Neuronal stem cell (in vitro differentiated cells): ENCODE measurements at places on chromosomes 13 and 19.

DNA sequence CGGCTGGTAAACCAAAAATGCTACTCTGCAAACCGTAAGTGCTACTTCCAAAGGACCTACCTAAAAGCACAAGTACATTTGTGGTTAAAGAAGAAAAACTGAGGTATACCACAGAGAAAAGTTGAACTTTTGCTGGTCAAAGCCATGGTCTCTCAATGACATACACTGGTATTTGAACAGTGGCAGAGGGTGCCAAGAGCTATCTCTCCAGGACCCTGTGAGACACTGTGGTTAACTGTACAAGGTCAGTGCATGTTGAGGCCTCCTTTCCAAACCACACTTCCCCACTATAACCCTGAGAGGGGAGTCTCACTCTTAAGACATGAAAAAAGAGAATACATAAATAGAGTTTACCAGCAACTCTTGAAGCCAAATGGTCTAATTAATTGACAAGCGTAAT, 49.5 kb downstream of the COL4A1 start:
- no peak for DNase-seq

DNA sequence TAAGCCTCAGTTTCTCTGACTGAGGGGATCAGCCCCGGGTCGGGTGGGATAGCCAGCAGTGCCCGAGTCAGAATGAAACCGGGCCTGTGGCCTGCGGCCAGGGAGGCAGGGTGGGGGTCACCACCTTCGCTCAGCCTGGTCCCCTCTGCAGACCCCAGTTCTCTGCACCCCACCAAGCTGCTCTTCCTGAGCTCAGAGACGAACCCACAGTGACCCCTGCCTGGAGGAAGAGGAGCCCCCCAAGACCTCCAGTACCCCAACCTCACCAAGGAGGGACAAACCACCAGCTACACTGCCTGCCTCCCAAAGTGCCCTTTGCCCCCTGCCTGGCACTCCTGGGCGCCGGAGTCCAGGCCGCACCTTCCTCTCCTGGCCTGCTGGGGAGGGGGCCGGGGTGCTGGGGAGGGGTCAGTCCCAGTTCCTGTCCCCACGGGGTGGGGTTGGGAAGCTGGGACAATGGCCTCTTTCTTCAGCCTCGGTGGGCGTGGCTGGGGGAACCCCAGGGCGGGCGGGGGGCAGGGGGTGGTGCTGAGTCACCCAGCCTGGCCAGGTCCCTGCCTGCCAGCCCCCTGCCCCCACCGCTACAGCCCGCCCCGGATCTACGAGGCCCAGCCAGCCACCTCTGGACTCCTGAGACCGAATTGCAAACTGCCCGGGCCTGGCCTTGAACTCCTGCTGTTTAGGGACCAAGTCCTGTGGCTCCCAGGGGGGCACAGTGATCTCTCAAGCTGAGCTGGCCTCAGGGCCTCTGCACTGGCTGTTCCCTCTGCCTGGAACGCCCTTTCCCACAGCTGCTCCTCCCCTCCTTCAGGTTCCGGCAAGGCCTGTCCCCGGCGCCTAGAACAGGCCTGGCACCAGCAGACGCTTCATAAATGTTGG, 14.3 kb downstream of the ZBTB7A start:
- no peak for DNase-seq

- DNase-seq = no peak
These were observed 18.7 kb upstream of the AURKC start for GRCh38 chr19:57212109-57212508.

DNA sequence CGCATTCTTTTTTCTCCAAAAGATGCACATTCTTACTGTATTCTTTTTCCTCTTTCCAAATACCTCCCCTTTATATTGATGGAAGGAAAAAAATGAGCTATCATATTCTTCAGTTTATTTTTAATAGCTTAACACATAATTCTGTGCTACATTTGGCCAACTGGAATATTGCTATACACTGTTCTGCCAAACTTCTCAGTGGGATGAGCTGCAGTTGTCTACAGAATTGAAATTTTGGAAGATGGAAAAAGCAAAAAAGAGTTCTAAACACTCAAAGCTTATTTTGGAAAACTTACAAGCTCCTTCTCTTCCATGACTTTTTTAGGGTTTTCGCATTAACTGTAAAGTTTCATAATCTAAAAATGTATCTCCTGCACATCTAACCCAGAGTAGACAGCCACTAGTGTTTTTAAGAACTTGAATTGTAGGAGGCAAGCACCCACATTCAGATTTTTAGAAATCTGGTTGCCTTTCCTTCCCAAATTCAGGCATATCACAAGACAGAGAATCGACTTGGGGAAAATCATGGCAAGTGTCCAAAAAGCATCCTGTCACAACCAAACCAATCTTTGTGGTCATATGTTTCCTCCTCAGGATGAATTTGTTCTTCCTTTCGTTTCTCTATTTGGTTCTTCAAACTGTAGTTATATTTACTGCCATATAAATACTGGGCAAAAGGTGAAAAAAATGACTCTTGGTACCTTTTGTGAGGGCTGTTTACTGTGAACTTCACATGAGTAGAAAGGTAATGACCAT, 111.4 kb upstream of the FRY start:
- no peak for DNase-seq

GRCh38 chr19:16001481-16002312, 52.9 kb downstream of the OR10H4 start:
- DNase-seq = no peak

GRCh38 chr13:106589716-106590115, 21.8 kb upstream of the ARGLU1 start:
- DNase-seq = no peak

GRCh38 chr13:30849611-30850010, 56.5 kb upstream of the MEDAG start:
- DNase-seq = no peak

GRCh38 chr13:41746259-41746658, 214.7 kb downstream of the VWA8 start:
- DNase-seq = no peak

DNA sequence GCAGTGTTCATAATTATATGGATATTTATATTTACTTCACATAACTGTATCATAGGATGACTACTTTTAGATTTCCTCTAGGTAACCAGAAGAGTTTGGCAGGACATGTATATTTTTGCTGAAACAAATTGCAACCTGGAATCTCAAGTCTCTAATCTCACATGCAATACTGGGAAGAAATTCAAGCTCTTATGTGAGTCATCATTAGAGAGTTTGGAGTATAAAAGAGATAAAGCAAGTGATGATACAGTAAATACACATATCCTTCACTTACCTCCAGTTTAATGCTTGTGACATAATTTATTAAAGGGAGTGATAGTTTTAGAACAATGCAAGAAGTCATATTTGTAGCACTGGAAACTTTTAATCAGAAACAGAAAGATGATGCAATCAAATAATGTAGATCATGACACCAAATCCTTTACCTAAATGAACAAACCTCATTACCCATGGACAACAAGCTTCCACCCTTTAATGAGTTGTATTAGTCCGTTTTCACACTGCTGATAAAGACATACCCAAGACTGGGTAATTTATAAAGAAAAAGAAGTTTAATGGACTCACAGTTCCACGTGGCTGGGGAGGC, 15.8 kb upstream of the OR7A17 start:
- no peak for DNase-seq

GRCh38 chr19:48443731-48444128, 2.1 kb upstream of the GRWD1 start:
- no peak for DNase-seq

DNA sequence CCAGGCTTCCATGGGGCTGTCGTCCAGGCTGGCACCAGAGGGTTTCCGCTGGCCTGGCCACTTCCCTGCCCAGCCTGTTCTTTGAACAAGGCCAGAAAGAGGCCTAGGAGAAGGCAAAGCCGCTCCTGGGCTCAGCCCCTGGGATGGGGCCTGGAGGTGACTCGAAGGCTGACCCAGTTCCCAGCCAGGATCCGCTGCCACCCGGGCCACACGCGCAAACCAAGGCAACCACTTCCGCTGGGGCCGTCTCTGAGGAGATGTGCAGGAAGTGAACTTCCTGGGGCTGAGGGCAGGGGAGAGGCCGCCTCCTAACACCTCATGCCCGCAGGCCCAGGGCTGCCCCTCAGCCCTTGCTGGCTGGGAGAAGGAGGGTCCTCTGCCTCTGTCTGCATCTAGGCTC, 15.2 kb downstream of the PLEKHF1 start:
- no peak for DNase-seq

DNA sequence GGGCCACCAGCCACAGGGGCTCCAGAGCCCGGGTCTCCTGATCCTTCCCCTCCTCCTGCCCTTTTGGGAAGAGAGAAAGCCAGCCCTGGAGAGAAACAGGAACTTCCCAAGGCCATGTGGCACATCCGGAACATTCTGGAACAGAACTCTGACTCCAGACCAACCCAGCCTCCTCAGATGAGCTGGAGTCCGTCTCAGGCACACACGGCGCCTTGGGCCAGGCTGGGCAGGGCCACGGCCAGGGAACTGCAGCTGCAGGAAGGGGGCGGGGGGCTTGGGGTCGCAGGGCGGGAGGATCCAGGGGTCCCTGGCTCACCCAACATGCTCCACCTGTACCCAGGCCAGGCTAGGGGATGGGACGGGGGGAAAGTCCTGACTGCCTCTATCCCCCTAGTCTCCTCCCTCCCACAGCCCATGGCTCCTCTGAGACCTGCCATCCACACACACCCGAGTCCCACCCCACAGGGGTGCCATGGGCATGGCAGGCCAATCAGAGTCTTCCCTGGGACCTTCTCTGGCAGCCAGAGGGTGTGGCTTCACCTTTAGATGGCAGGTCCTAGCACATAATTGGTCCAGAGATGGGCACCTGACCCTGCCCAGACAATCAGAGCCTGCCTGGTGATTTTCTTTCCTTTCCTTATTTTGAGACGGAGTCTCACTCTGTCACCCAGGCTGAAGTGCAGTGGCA, 22.9 kb downstream of the SBNO2 start:
- DNase-seq = no peak

DNA sequence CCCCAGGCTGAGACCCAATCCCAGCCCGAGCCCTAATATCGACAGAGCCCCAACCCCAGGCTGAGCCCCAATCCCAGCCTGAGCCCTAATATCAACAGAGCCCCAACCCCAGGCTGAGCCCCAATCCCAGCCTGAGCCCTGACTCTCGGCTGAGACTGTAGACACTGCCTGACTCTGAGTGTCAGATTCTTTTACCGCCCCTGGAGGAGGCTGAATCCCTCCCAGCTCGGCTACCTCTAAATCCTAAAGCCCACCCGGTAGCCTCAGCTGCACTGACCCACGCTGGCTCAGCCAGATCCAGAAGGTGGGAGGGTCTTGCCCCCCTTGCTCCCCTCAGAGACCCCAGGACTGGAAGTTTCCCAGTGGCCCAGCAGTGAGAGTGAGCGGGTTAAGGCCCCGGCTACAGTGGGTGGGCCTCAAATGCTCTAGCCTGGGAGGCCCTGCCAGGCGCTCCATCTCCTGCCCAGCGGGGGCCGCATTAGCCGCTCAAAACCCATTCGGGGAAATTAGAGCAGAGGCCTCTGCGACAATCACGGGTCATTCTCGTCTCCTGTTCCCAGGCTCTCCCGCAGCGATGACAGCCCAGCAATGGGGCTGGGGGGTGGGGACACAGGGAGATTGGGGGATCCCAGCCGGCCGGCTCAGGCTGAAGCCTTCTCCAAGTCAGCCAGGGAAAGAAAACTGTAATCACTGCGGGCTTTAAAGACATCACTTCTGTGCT, 43.8 kb downstream of the ZNRF4 start:
- DNase-seq = peak; percentile 89

- no peak for DNase-seq
These were observed 117.2 kb downstream of the FREM2 start for GRCh38 chr13:38804061-38804460.

GRCh38 chr19:48292798-48293197, 22.9 kb downstream of the ZNF114 start:
- DNase-seq = no peak
